Muscle of leg (tissue), 16 donors: ENCODE measurements at places on chromosomes 16 and 17. TPM values are rescaled to one million over a fixed set of nuclear protein-coding genes. Genes with fewer than 3 reads are reported as not detected.

CCL17 gene
- total RNA-seq = not detected

CA5A gene
- not detected for total RNA-seq

DNA sequence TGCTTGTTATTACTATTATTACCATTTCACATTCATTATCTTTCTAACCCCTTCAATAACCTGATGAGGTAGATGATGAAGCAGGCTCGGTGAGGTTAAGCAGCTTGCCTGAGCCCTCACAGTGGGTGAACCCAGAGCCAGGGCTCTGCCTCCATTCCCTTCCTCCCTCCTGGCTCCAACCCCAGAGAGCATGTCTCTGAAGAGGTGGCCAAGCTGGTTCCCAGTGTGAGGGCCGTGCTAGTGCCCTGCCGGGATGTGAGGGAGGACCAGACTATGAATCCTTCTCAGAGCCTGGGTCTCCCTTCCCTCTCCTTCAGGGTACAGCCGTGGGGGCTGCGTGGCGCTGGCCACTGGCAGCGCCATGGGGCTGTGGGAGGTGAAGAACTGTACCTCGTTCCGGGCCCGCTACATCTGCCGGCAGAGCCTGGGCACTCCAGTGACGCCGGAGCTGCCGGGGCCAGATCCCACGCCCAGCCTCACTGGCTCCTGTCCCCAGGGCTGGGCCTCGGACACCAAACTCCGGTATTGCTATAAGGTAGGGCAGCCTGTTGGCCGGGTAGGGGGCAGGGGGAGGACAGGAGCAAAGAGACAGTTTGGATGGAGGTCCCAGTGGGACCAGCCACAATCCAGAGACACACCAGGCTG lies 49.6 kb downstream of the MRC2 start:
- H3K27ac ChIP-seq = no peak overlapping the region
- H3K4me3 ChIP-seq = no peak overlapping the region
- no peak for DNase-seq
- H3K36me3 ChIP-seq = peaks cover 50% of the 10 kb centered on the region
- no peaks in the 10 kb centered on the region for H3K27me3 ChIP-seq
- H3K4me1 ChIP-seq = peaks cover 24% of the 10 kb centered on the region

SMIM36 gene
- total RNA-seq = not detected

DNA sequence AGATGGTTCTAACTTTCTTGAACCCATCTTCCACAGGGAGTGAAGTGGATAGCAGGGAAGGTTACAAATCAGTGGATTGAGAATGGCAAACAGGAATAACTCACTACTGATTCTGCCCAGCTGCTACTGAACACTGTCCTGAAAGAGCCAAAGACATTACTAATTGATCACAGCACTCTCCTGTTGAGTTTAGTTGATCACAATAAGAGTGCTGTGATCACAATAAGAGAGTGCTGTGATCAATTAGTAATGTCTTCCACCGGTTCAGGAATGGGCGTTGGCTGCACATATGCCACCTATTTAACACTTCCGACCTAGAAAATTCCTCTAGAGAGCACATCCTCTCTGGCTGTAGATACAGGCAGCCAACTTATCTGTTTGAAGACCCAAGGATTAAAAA lies 11.4 kb downstream of the CFAP97D1 start:
- no peak for DNase-seq
- no peaks in the 10 kb centered on the region for H3K27me3 ChIP-seq
- H3K4me3 ChIP-seq = no peak overlapping the region
- H3K36me3 ChIP-seq = no peaks in the 10 kb centered on the region

CIBAR2 gene
- not detected for total RNA-seq

DNA sequence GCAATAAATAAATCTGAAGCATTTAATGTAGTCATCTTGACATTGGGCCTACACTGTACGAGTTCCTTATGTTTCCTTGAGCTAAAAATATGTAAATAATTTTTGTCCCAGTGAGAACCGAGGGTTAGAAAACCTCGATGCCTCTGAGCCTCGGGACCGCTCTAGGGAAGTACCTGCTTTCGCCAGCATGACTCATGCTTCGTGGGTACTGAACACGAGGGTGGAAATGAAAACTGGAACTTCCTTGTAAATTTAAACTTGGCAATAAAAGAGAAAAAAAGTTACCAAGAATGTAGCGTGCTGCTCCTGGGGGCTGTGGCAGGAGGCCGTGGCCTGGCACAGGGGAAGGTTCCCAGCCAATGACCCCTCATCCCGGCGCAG lies 74.1 kb downstream of the SOCS1 start:
- H3K27me3 ChIP-seq = no peaks in the 10 kb centered on the region
- peak; percentile 33 for DNase-seq
- H3K36me3 ChIP-seq = peaks cover 16% of the 10 kb centered on the region
- H3K27ac ChIP-seq = no peak overlapping the region
- H3K4me3 ChIP-seq = no peak overlapping the region
- peaks cover 19% of the 10 kb centered on the region for H3K4me1 ChIP-seq

GRCh38 chr17:15169676-15170075 lies 95.5 kb downstream of the PMP22 start:
- no peak overlapping the region for H3K4me3 ChIP-seq
- no peak overlapping the region for H3K27ac ChIP-seq
- DNase-seq = no peak
- H3K36me3 ChIP-seq = no peaks in the 10 kb centered on the region
- no peaks in the 10 kb centered on the region for H3K27me3 ChIP-seq
- H3K4me1 ChIP-seq = no peaks in the 10 kb centered on the region

TERB1 gene
- not detected for total RNA-seq

NR1D1 gene
- 1.7 TPM for total RNA-seq

GRCh38 chr17:50288306-50288705 lies 14.0 kb downstream of the TMEM92 start:
- peaks cover 22% of the 10 kb centered on the region for H3K4me1 ChIP-seq
- no peak for DNase-seq
- H3K27me3 ChIP-seq = peaks cover under 1% of the 10 kb centered on the region
- H3K27ac ChIP-seq = no peak overlapping the region
- H3K36me3 ChIP-seq = no peaks in the 10 kb centered on the region

DNA sequence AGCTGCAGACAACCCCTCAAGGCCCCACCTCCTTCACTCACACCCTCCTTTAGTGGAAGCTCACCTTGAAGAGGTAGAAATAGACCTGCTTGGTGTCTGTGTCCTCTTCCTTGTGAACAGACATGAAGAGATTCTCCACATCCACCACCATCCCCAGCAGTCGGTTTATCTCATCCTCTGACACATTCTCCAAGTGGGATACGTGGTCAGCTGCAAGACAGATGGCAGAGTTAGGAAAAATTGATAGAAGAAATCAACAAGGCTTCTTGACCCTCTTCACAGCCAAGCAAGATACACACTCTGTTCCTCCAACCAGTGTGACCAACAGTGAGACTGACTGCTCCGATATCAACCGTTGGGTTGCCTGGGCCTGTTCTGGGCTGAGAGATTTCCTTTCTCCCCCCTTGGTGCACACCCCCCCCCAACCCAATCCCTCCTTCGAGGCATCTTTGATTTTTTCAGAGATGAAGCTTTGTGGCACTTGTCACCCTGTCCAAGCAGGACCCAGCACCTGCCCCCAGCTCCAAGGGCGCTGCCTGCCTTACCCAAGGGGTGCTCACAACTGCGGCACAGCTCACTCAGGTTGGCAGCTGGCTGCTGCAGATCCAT lies 902 bp downstream of the KAT2A start:
- no peak for DNase-seq
- peaks cover 28% of the 10 kb centered on the region for H3K4me1 ChIP-seq
- no peaks in the 10 kb centered on the region for H3K27me3 ChIP-seq

- H3K4me1 ChIP-seq = no peaks in the 10 kb centered on the region
- no peak overlapping the region for H3K27ac ChIP-seq
- no peak for DNase-seq
- no peak overlapping the region for H3K4me3 ChIP-seq
- no peaks in the 10 kb centered on the region for H3K27me3 ChIP-seq
Observed at GRCh38 chr17:29449865-29450671, 59.9 kb downstream of the TAOK1 start.

DNA sequence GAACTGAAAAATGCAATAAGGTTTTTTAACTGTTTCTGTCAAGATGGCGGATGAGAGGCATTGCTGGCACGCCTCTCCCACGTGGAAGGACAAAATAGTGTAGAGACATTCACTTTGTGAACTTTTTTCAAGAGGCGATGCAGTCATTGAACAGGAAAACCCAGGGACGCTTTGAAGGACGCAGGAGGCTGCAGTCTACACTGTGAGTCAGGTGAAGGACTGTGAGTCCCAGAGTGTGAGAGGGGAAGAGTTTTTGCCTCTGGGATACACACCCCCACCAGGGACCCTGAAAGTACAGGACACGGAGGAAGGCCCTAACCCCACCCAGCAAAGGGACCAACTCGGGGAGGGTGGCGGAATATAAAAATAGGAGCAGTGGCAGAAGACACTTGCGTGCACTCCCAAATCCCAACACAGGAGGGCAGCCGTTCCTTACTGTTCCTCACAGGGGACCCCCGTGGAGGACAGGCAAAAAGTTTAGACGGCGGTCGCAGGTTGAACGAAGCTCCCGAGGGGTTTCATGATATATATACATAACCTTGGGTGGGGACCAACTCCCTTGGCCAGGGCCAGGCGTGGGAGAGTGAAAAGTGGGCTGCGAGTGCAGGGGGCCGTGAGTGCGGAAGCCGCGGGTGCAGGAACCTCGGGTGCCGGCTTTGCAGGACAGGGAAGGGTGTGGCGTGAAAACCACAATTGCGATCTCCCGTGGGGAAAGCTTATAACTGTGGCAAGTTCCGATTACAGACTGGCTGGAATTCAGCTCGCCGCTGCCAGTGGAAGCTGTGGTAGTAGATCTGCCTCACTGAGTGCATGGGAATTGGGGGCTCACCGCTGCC lies 82.0 kb upstream of the ALOX12 start:
- H3K4me3 ChIP-seq = no peak overlapping the region
- H3K27ac ChIP-seq = no peak overlapping the region
- peaks cover 4% of the 10 kb centered on the region for H3K4me1 ChIP-seq
- peak; percentile 63 for DNase-seq
- peaks cover 18% of the 10 kb centered on the region for H3K27me3 ChIP-seq
- H3K36me3 ChIP-seq = no peaks in the 10 kb centered on the region

- no peaks in the 10 kb centered on the region for H3K36me3 ChIP-seq
- H3K27me3 ChIP-seq = peaks cover 19% of the 10 kb centered on the region
- DNase-seq = no peak
- H3K27ac ChIP-seq = no peak overlapping the region
- H3K4me3 ChIP-seq = no peak overlapping the region
Observed at GRCh38 chr16:49468611-49469310, 95.2 kb downstream of the C16orf78 start.

GRCh38 chr17:13590441-13590840 lies 11.3 kb downstream of the HS3ST3A1 start:
- no peaks in the 10 kb centered on the region for H3K27me3 ChIP-seq
- no peak overlapping the region for H3K4me3 ChIP-seq
- H3K27ac ChIP-seq = no peak overlapping the region
- DNase-seq = no peak

DNA sequence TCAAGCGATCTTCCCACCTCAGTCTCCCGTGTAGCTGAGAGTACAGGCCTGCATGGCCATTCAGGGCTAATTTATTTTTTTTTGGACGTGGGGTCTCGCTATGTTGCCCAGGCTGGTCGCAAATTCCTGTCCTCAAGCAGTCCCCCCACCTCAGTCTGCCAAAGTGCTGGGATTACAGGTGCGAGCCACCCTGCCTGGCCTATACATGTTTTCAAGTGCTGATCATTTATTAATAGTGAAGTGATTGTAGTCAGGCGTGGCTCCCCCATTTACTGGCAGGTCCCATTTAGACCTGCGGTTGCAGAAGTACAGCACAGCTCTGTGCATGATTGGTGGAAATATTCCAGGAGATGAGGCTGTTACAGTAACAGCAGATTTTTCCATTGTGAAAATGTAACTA lies 8.4 kb downstream of the FOXK2 start:
- DNase-seq = peak; percentile 90
- H3K36me3 ChIP-seq = no peaks in the 10 kb centered on the region
- H3K4me1 ChIP-seq = peaks cover 35% of the 10 kb centered on the region
- H3K4me3 ChIP-seq = no peak overlapping the region

KRTAP9-1 gene
- total RNA-seq = not detected

- no peaks in the 10 kb centered on the region for H3K4me1 ChIP-seq
- peaks cover 49% of the 10 kb centered on the region for H3K36me3 ChIP-seq
- no peaks in the 10 kb centered on the region for H3K27me3 ChIP-seq
- no peak overlapping the region for H3K27ac ChIP-seq
Observed at GRCh38 chr16:70508752-70509151, 14.6 kb downstream of the COG4 start.

GRCh38 chr17:65130832-65131231 lies 6.3 kb upstream of the RGS9 start:
- no peak overlapping the region for H3K4me3 ChIP-seq
- H3K36me3 ChIP-seq = no peaks in the 10 kb centered on the region
- no peaks in the 10 kb centered on the region for H3K4me1 ChIP-seq
- peaks cover 5% of the 10 kb centered on the region for H3K27me3 ChIP-seq

GRCh38 chr16:8928467-8928957 lies 35.2 kb downstream of the USP7 start:
- peak; percentile 64 for DNase-seq
- H3K4me1 ChIP-seq = no peaks in the 10 kb centered on the region
- peaks cover 40% of the 10 kb centered on the region for H3K36me3 ChIP-seq
- no peak overlapping the region for H3K4me3 ChIP-seq

GRCh38 chr17:65857718-65858117 lies 296.3 kb upstream of the AXIN2 start:
- DNase-seq = peak; percentile 53
- no peak overlapping the region for H3K27ac ChIP-seq
- H3K4me3 ChIP-seq = no peak overlapping the region
- no peaks in the 10 kb centered on the region for H3K4me1 ChIP-seq

DNA sequence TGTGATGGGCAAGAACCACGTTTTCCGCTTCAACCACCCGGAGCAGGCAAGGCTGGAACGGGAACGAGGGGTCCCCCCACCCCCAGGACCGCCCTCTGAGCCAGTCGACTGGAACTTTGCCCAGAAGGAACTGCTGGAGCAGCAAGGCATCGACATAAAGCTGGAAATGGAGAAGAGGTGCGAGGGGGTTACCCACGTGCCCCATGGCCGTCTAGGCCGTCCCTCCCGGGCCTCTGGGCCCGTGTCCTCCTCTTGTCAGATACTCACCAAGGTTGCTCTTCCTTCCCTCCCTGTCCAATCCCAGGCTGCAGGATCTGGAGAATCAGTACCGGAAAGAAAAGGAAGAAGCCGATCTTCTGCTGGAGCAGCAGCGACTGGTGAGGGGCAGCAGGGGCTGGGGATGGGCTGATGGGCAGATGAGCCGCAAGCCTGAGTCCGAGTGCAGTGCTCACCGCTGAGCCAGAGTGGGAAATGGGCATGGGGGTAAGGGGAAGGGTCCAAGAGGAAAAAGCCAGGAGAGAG lies 14.7 kb downstream of the SLC52A1 start:
- no peak for DNase-seq
- H3K27me3 ChIP-seq = no peaks in the 10 kb centered on the region
- peaks cover 71% of the 10 kb centered on the region for H3K36me3 ChIP-seq
- H3K4me3 ChIP-seq = no peak overlapping the region
- no peaks in the 10 kb centered on the region for H3K4me1 ChIP-seq

KRT39 gene
- 3.8 TPM for total RNA-seq

DNA sequence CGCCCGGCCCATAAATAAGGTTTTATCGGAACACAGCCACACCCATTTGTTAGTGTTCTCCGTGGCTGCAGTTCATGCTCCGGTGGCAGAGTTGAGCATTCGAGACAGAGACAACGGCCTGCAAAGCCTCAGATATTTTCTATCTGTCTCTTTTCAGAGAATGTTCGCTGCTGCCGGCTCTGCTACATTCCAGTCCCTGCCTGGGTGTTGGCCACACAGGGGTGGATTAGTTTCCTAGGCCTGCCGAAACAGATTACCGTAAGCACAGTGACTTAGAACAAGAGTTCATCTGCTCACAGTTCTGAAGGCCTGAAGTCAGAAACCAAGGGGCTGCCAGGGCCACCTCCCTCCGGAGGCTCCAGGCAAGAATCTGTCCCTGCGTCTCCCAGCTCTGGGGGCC lies 19.1 kb upstream of the GSG1L start:
- no peaks in the 10 kb centered on the region for H3K36me3 ChIP-seq
- H3K4me1 ChIP-seq = peaks cover 10% of the 10 kb centered on the region
- no peaks in the 10 kb centered on the region for H3K27me3 ChIP-seq
- DNase-seq = no peak
